ENCODE measurements at places on chromosomes 7 and 10.

DNA sequence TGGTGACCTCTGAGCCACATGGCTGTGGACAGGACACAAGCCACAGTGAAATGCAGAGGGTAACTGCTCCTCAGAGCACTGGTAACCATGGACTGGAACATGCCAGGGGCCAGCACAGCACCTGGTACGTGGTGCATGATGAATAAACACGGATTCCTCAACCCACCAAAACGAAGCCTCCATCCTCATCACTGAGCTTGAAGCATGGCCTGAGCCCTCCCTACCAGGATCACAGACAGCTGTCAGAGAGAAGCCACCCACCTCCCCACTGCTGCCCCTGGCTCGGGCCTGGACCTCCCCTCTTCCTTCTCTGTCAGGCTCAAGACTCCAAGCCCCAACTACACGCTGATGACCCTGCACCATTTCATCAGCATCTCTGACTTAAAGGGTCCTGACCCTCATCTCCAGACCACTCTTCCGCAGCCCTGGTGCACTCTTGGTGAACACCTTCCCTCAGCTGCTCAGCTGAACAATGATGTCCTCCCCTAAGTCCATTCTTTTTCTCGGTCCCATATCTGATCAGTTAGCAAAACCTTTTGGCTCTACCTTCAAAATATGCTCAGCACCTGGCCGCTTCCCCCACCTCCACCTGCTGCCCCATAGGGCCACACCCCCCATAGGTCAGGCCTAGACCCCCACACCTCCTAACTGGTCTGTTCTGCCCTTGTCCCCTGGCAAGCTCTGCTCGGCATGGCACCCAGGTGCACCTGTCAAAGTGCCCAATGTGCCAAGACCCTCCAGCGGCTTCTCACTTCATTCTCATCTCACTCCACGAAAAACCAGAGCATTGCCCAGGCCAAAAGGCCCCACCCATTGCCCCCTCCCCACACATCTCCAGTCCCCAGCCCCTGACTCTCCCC lies 141.1 kb downstream of the MAPK8 start:
- no peak for DNase-seq

GRCh38 chr10:71260622-71261325 lies 48.4 kb downstream of the UNC5B start:
- no peak for DNase-seq

DNA sequence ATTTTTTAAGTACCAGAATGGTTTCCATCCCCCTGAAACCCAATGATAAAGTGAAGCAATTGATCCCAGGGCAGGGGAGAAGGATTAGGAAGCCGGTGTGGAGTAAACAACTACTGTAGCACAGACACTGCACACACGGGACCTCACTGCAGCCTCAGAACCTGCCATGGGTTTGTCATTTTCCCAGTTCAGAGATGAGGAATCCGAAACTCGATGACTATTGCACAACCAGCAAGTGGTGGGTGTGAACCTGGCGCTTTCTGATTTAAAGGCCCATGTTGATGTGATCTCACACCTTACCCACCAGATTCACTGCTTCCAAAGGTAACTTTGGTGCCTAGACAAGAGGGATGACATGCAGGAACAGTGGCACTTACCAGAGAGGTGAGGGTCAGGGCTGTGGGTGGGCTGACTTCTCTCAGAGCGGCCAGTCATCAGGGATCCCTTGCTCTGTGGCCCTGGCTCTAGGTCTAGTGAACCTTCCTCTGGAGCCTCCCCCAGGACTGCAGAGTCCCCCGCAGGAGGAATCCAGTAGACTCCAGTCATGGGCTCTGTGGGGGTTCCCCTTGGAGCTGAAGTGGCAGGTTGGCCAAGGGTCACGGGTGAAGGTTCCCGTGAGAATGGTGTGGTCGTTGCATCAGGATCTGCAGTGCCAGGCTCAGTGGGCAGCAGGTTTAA lies 62.8 kb downstream of the PKD1L1 start:
- no peak for DNase-seq

- DNase-seq: peak; percentile 33
These were observed 121.3 kb upstream of the WIPF3 start for GRCh38 chr7:29684787-29685650.

DNA sequence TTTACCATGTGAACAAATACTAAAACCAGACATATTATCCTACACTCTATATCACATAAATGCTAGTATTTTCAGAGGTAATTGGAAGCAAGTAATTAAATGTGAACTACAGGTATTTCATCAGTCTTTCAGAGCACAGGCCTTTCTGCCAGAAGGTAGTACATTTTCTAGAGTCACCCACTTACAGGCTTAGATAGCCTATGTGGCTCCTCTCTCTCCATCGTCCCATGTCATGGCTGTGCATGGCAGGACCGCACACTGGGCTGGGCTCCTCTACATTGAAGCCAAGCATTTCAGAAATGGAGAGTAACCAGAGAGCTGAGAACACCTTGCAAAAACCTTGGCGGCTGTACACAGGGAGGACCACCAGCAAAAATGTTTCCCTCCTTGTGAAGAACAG lies 49.7 kb downstream of the GFRA1 start:
- no peak for DNase-seq

- no peak for DNase-seq
These were observed 24.2 kb upstream of the FAM20C start for GRCh38 chr7:167976-168791.

DNA sequence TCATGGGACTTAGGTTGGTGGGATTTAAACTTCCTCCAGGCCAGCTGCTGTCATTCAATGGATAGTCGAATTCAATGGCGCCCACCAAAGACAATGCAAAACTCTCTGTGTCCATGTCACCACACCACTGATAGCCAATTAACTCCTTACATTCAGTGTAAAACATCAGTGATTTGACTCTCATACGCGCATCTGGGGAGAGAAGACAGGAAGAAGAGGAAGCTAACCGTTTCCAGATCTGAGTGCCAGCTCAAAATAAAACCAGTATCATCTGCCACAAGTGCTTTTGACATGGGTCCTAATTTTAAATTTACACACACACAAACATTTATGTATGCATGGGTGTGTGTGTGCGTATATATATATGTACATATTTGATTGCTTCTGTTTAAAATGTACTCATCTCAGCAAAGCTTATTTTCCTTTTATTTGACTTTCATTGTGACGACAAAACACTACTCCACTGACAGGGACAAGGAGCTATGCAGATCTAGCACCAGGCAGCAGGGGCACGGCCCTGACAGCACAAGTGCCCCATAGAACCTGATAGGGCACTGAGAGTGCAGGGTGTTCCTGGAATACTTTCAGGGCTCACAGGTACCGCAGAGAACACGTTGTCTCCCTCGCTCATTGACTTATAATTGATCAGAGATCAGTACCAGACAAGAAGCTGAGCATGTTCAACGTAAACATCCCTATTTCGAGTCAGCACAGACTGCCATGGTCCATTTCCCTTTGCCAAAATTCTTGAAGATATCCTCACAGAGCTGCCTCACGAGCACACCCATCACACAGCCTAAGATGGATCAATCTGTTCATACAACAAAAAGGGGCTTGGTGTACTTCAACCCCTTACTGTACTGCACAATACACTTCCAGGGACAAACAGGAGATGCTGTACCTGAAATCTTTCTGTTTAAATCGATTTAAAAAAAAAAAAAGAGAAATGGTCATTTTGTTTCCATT lies 176.1 kb downstream of the COBL start:
- DNase-seq: no peak

DNA sequence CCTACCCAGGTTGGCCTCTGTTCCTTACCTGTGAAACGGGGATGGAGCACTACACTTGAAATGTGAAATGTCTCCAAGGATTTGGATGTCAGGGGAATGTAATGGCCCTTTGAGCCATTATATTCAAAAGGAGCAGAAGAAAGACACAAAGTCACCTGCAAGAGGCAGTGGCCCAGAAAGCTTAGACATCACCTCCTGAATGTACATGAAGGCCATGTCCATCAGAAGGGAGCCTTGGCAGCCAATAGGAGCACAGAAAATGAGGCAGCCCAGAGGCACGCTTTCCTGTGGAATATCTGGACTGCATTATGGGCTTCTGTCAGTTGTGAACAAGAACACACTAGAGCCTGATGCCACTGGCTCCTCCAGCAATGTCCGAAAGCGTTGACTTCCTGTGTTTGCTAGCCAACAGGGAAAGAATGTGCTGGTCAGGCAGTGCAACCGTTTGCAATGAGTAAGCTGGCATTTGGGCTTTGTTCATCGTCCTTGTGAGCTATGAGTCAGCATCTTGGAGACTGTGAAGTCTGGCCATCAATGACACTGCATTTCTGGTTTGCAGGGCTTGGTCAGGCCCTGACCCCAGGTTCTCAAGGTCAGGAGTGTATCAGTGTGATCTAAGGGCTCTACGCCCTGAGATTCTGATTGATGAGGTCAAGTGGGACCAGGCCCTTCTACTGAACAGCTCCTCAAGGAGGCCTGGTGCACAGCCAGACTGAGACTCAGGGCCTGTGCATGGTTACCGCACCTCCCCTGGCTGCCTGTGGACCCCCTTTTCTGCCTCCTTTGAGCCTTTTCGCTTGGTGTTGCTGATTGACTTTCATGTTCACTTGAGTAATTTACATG lies 222.4 kb downstream of the RPS24 start:
- DNase-seq: no peak

- DNase-seq: no peak
These were observed 49.6 kb upstream of the SORCS3 start for GRCh38 chr10:104591441-104591840.

- no peak for DNase-seq
These were observed 28.0 kb downstream of the TMEM120A start for GRCh38 chr7:75966190-75966961.

- no peak for DNase-seq
These were observed 582.4 kb upstream of the FZD8 start for GRCh38 chr10:36224431-36224985.

GRCh38 chr7:153006911-153007310 lies 247.4 kb downstream of the ACTR3B start:
- DNase-seq: no peak

DNA sequence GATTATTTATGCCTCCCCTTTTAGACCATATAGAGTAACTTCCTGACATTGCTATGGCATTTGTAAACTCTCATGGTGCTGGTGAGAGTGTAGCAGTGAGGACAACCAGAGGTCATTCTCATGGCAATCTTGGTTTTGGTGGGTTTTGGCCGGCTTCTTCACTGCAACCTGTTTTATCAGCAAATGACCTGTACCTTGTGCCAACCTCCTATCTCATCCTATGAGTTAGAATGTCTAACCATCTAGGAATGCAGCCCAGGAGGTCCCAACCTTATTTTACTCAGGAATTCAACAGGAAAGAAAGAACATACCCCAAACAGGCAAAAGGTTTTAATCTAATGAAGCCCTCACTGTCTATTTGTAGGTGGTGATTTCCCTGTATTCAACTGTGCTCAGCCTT lies 205.4 kb upstream of the YAE1 start:
- no peak for DNase-seq

GRCh38 chr7:41693150-41693997 lies 9.5 kb downstream of the INHBA start:
- DNase-seq: no peak

Data from CD4-positive, alpha-beta T cell treated with Interleukin-21 for 1 hour (primary cell).